Glutamatergic neuron (in vitro differentiated cells): ENCODE measurements at places on chromosomes 2 and 18. TPM values are rescaled to one million over a fixed set of nuclear protein-coding genes. Genes with fewer than 3 reads are reported as not detected.

GRCh38 chr2:164836907-164837306 lies 4.7 kb downstream of the COBLL1 start:
- DNase-seq = no peak

GRCh38 chr18:3852321-3852720 lies 402.3 kb downstream of the TGIF1 start:
- DNase-seq = no peak

GRCh38 chr2:66560683-66561082 lies 125.8 kb downstream of the MEIS1 start:
- no peak for DNase-seq

- no peak for DNase-seq
Observed at GRCh38 chr2:175690113-175690837, 311.8 kb downstream of the LNPK start.

GRCh38 chr2:18763338-18763737 lies 174.0 kb upstream of the NT5C1B start:
- DNase-seq = no peak

DNA sequence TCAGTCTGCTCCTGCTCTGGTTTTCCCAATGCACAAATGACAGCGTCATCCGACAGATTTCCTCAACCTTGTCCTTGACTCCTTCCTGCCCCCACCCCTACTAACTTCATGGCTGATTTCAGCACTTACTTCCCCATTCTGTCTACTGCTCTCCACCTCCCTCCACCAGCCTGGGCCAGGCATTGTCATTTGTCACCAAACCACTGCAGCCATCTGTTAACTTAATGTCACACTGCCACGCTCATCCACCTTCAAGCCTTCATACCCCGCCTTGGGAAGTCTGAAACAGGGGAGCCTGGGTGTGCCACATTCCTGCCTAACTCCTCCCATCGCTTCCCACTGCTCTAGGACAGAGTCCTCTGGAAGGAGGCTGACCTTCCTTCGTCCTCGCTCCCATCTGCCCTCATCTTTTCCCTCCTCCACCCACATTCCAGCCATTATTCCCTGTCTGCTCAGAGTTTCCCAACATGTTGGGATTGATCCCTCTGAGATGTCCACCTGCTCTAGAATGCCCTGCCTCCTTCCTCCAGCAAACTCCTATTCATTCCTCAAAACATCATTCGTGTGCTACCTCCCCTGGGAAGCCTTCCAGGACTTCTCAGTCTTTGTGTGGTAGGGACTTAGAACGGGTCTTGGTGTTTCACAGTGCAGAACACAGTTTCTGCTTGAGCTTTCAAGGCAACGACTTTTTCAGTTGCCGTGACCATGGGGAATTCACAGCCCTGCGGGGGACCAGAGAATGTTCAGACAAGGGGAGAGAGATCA lies 42.2 kb upstream of the SMAD7 start:
- no peak for DNase-seq

DNA sequence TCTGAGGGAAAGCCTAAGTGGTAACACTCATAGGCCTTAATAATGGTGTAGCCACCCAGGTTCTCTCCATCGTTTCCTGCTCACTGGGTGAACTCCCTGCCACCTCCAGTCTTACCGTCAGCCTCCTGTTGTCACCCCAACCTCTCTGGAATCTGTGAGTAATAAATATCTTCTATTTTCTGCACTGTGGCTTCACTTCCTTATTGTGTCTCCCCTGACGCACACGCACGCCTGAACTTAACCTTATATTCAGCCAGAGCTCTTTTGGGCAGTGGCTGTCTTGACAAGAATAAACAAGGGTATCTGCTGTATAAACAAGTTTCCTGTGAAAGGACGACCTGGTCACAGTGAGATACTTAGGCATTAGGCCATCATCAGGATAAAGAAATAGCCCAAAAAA lies 467.2 kb downstream of the SPAG16 start:
- no peak for DNase-seq

DNA sequence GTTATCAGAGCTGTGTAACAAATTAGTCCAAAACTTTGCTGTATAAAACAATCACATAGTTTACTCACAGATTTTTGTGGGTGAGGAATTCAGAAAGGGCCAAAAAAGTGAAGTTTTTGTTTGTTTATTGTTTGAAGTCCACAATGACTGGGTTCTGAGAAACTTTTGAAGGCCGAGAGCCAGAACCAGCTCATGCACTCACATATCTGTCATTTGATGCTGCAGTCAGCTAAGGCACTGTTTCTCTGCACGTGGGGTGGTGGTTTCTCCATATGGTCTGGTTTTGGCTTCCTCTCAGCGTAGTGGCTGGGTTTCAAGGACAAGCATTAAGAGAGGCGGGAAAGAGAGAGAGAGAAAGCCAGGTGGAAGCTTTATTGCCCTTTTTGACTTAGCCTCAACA lies 131.8 kb downstream of the TWIST2 start:
- no peak for DNase-seq

GRCh38 chr18:4762330-4762729 lies 307.2 kb upstream of the DLGAP1 start:
- no peak for DNase-seq

DNA sequence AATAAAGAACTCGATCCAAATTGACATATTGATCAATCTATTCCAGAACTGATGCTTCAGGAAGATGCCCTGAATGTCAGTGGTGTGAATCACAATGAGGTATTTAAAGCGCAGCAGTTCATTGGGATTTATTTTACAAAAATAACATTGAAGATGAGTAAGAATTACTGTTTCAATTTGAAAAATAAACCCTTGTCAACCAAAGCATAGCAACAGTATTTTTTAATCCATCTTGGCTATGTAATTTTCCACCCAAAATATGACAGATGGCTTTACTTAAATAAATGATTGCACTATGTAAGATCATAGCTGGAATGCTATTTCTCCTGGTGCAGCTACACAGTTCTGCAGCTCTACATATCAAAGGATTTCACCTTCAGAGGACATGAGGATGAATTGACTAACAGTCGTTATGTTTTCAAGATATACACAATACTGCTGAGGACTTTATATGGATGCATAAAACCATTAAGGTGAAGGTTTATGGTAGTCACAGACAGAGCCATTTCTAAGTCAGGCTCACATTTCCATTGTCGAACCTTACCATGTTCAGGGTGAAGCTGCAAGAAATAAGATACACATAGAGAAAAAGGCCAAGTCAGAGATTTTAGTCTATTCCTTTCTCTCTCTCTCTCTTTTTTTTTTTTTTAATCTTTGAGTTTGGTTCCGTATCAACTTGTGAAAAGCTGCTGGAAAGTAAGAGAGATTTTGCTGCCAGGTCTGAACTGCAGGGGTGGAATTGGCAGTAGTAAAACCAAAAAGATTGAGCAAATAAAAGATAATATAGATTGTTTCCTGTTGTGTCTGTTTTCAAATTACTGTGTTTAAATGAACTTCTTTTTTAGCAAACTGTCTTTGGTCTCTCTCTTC lies 398.0 kb upstream of the CDH20 start:
- DNase-seq = no peak

Gene LAMA3
- total RNA-seq = 2.1 TPM

Gene ASAP2
- 49.6 TPM for total RNA-seq

Gene TAF1B
- total RNA-seq = 16.7 TPM

Gene AKAIN1
- 14.1 TPM for total RNA-seq

Gene NEUROD1
- 65.5 TPM for total RNA-seq

Gene SLC16A14
- total RNA-seq = 4.4 TPM

Gene ASPRV1
- total RNA-seq = 2.5 TPM
